ENCODE measurements at places on chromosomes 2 and 18. TPM values are rescaled to one million over a fixed set of nuclear protein-coding genes. Genes with fewer than 3 reads are reported as not detected.

- no peak within 1 kb of the TSS for H3K4me3 ChIP-seq
- no peaks in the 10 kb centered on the region for H3K27me3 ChIP-seq
- no peaks in the 10 kb centered on the region for H3K36me3 ChIP-seq
- no peak within 1 kb of the TSS for H3K27ac ChIP-seq
- DNase-seq: no peak
Observed at GRCh38 chr2:39243469-39244123, at the start of gene CDKL4. Gene CDKL4 (minus strand): TSS chr2:39243970.

GRCh38 chr18:7635948-7636347 lies 68.8 kb downstream of the PTPRM start:
- no peaks in the 10 kb centered on the region for H3K4me1 ChIP-seq
- no peaks in the 10 kb centered on the region for H3K27me3 ChIP-seq
- H3K36me3 ChIP-seq: no peaks in the 10 kb centered on the region
- H3K27ac ChIP-seq: no peak overlapping the region

Gene CROCC2
- not detected for total RNA-seq

- no peak overlapping the region for H3K27ac ChIP-seq
- no peaks in the 10 kb centered on the region for H3K36me3 ChIP-seq
- no peak overlapping the region for H3K4me3 ChIP-seq
- no peaks in the 10 kb centered on the region for H3K27me3 ChIP-seq
- no peak for DNase-seq
Observed at GRCh38 chr2:160838691-160839090, 321.5 kb upstream of the TANK start.

- H3K27me3 ChIP-seq: no peaks in the 10 kb centered on the region
- H3K4me3 ChIP-seq: no peak overlapping the region
- no peak for DNase-seq
- H3K27ac ChIP-seq: no peak overlapping the region
Observed at GRCh38 chr2:7683196-7683595, 766.0 kb downstream of the RNF144A start.

GRCh38 chr2:62964671-62965070 lies 86.0 kb upstream of the OTX1 start:
- DNase-seq: no peak
- H3K4me1 ChIP-seq: no peaks in the 10 kb centered on the region
- H3K4me3 ChIP-seq: no peak overlapping the region
- no peaks in the 10 kb centered on the region for H3K36me3 ChIP-seq
- no peak overlapping the region for H3K27ac ChIP-seq

Gene OTOS
- not detected for total RNA-seq

- no peak overlapping the region for H3K27ac ChIP-seq
- no peak overlapping the region for H3K4me3 ChIP-seq
- H3K4me1 ChIP-seq: no peaks in the 10 kb centered on the region
- no peaks in the 10 kb centered on the region for H3K36me3 ChIP-seq
- no peaks in the 10 kb centered on the region for H3K27me3 ChIP-seq
Observed at GRCh38 chr2:33441235-33441810, 35.1 kb upstream of the RASGRP3 start.

GRCh38 chr18:23200756-23201155 lies 65.5 kb downstream of the CABLES1 start:
- no peaks in the 10 kb centered on the region for H3K36me3 ChIP-seq
- no peaks in the 10 kb centered on the region for H3K4me1 ChIP-seq
- H3K4me3 ChIP-seq: no peak overlapping the region
- no peak overlapping the region for H3K27ac ChIP-seq
- no peaks in the 10 kb centered on the region for H3K27me3 ChIP-seq
